NCI-H187 (cell line): ENCODE measurements at places on chromosomes 2 and 18.
A peak's percentile ranks its signal among the peaks of the same experiment; 100 is the strongest.

DNA sequence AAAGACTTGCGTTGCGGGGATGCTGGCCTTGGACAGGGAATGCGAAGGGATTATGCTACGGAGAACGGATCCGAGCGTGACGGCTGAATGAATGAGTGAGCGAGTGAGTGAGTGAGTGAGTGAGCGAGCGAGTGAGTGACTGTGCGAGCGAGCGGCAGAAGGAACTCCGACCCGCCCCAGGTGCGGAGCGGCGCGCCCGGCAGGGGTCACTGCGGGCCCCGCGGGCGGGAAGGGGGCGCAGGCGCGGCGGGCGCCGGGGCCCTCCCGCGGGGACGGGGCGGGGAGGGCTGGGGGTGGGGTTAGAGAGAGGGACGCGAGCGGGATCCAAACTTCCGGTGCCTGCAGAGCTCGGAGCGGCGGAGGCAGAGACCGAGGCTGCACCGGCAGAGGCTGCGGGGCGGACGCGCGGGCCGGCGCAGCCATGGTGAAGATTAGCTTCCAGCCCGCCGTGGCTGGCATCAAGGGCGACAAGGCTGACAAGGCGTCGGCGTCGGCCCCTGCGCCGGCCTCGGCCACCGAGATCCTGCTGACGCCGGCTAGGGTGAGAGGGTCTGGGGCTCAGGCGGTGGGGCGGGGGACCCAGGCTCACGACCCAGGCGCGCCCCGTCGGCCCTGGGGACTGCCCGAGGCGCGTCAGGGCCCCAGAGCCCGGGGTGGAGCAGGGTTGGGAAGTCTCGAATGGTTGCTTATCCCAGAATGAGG lies at the start of gene ITM2C:
TSS of gene ITM2C (plus strand) at position 338 of the 702 bp plus-strand sequence. CDS start at position 422, 84 bp downstream.
- DNase-seq, result no peak

DNA sequence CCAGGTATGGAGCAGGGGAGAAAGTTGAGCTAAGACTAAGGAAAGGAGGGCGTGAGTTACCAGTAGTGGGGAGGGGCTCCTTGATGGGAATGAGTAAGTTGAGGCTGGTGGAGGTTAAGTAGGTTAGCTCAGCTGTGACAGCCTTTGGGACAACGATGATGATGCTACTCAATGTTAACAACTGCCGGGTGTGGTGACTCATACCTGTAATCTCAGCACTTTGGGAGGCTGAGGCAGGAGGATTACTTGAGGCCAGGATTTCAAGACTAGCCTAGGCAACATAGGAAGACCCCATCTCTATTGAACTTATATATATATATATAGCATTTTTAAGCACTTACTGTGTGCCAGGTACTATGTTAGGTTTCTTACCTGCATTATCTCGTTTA lies 48.4 kb downstream of the HK2 start:
- DNase-seq, result no peak

DNA sequence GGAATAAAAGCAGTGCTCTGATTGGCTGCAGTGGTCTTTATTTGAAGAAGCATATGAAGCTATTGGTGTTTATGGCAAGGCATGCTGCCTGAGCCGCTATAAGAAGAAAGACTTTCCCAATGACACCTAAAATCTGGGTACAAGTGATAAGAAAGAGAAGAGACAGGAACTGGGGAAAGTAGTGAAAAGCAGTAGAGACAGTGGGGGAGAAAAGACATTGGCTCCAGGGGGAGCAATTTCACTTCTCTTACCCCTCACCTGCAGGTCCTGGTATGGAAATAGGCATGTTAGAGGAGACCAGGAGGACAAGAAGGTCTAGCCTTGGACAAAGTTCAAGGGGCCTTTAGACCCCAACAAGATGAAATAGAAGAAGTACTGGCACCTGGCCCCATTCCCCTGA lies 47.1 kb downstream of the PLCL1 start:
- DNase-seq, result no peak

DNA sequence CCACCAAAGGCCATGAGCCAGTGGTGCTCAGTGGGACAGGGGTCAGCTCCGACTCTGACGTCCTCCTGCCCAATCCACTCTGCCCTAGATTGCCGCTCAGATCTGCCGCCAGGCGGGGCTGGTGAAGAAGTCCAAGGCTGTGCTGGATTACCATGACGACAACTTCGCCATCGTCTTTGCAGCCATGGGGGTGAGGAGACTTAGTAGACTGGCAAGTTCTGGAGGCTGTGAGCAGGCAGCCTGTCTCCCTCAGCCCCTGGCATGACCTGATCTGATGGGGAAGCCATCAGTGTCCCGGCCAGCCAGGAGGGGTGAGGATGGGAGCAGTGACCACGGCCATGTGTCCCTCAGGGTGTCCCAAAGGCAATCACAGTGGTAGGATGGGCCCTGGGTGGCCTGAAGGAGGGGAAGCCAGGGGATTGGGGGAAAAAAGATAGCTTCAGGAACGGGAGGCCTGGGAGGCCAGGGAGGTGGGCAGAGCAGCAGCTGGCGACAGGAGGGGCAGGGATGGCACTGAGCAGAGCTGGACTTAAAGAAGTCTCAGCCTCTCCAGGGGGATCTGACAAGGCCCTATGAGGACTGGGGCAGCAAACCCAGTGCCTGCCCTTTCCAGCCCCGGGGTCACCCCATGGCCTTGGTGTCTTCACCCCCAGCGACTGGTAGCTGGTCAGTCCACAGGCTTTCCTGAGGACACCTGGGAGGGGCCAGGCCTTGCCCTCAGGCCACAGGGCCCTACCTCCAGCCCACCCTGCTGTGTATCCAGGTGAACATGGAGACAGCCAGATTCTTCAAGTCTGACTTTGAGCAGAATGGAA lies 17.4 kb upstream of the ANKRD53 start:
- DNase-seq, result no peak

GRCh38 chr2:229408962-229409361 lies 137.9 kb upstream of the PID1 start:
- no peak for DNase-seq

- no peak for DNase-seq
Observed at GRCh38 chr18:37368110-37368954, 197.3 kb downstream of the CELF4 start.

DNA sequence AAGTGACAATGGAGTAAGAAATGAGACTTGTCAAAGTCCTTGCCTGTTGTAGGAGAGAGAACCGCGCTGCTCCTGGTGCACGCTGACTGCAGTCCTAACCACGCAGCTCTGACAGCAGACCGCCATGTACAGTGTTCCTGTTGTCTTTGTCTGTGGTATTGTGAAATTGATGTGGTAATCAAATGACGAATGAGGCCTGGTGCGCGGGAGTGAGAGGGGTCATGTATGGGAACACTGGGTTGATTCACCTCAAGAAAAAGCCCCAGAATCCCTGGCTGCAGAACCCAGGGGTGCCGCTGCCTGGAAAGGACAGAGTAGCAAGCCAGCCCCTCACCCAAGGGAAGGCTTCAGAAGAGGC lies 64.0 kb downstream of the INPP4A start:
- peak; percentile 15 for DNase-seq

DNA sequence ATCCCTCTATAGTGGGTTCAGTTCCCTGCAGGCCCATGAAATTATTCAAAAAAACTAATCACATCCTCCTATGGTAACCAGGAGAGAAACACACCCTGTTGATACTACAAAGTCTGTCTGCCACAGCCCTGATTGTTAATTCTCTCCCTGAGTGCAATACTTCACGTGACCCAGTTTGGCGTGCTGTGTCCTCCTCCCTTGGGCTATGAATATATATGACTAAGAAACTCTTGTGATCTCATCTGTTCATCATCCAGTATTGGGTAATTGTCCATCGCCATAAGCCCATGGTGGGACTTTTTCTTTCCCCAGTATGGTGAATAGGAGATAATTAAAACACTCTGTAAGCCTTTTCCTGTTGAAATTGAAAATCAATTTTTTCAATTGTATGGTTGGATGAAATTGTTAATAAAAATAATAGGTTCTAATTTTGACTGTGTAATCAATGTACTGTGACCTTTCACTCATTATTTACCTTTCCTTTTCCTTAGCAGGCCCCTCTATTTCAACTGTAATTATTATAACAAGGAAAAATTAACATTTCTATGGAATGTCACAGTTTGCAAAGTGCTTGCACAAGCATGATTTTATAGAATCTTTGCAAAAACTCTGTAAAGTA lies 1822.6 kb downstream of the SUCLG1 start:
- DNase-seq, result no peak
